ENCODE measurements at places on chromosomes 6 and 20. TPM values are rescaled to one million over a fixed set of nuclear protein-coding genes. Genes with fewer than 3 reads are reported as not detected.

Gene AKAP12
- polyA plus RNA-seq: 194 TPM

DNA sequence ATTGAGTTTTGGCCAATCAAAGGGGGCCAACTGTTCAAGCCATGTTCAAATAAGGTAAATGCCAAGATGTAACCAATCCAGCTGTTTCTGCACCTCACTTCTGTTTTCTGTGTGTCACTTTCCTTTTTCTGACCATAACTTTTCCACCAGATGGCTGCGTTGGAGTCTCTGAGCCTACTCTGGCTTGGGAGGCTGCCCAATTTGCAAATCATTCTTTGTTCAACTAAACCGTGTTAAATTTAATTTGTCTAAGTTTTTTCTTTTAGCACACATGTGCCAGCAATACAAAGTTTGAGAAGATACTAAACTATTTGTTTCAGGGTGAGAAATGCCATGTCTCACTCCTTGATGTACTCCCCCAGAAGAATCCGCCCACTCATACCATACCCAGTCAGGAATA is 52.1 kb downstream of the IYD start:
- DNase-seq: no peak

Gene IDH3B
- 127 TPM for polyA plus RNA-seq

Gene RHAG
- 2.2 TPM for polyA plus RNA-seq

GRCh38 chr6:164990901-164991300 is 318.5 kb downstream of the C6orf118 start:
- DNase-seq: no peak

DNA sequence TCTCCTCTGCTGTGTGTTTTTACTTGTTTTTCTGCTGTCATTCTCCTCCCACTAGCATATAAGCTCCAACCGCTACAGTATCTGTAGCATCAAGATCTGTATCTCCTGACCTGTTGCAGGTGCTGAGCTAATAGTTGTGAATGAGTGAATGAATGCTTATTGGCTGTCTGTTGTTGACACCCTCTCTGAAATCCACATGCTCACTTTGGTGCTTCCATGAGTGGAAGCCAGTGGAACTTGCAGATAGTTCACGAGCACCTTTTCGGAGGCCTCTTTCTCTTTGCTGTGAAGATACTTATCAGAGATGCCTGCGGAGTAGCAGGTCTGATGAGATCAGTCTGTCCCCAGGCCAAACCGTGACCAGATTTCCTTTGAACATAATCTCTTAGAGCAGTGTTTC is 117.3 kb downstream of the EYA2 start:
- DNase-seq: no peak

GRCh38 chr6:53447865-53448264 is 97.0 kb downstream of the GCLC start:
- DNase-seq: no peak

DNA sequence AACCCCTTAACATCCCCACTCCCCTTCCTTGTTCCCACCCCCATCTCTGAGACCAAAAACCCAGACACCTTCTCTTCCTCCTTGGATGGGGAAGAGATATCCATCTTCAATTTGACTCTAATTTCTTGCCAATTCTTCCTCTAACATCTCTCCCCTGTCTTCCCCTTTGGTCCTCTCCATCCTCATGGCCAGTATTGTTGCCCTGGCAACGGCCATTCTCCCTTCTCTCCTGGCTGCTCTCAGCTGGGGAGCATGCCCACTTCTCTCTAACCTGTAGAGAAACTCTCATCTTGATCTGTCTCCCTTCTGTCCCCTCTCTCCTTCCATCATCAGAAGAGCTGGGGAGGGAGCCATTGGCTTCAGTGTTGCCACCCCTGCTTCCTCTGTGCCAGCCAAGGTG is 86.7 kb downstream of the SRC start:
- no peak for DNase-seq

DNA sequence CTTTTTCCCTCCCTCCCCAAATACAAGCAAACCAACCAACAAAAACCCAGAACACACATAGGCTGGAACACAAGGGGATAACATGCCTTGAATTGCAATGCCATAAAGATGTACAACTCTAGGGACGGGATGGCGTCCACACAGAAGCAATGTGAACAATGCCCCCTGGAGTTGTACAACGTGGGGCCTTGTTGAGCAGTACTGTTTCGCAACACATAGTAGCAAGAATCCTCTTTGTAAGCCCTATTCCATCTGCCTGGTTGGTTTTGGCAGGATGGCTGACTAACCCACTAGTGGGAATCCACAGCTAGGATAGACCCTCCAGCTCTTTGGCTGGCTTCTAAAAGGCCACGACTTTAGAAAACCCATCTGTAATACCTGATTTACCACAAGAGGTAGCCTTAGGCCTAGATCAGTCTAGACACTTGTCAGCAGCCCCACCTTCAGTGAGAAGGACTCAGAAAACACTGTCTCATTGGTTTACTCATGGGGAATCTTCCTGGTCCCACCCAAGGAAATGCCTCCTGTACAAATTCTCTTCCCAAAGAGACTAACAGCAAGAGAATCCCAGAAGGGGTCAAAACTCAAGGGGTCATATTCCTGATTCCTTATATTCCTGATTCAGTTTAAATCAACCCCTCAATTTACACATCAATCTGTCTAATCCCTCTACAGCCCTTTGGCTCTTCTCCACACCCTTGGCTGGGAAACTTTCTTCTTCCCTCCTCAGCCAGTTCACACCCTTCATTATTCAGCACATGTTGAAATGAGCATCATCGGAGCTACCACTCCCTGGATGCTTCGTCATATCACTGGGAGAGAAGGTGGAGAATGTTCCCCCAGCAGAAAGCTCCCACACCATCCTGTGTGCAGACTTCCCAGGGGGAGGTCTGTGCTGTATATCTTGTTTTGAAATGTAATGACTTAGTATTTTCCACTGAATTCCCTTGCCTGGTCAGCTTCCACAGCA is 622.4 kb upstream of the FLRT3 start:
- DNase-seq: no peak

DNA sequence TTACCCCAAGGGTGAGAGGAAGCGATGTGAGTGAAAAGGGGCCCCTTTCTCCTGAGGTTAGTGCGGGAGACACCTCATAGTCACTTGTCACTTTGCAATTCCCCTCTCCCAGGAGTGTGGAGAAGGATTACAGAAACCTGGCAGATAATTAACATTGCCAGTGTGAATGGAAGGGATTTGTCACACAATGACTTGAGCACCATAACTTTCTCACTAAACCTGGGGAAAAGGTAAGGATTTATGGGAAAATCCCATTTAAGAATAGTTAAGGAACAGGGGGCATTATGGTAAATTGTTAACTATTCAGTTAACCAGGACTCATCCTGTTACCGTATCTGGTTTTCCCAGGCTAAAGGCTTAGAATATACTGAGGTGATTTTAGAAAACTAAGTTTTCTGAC is 219.5 kb upstream of the JAG1 start:
- no peak for DNase-seq

Gene DEFB124
- 0.36 TPM for polyA plus RNA-seq

Gene OR12D3
- not detected for polyA plus RNA-seq

Gene TBC1D20
- polyA plus RNA-seq: 34.5 TPM

Gene GNRH2
- polyA plus RNA-seq: 0.53 TPM

Gene LY6G6F
- polyA plus RNA-seq: 0.73 TPM

GRCh38 chr6:139732451-139732850 is 358.0 kb upstream of the CITED2 start:
- DNase-seq: no peak

Gene RAB44
- polyA plus RNA-seq: 0.08 TPM

DNA sequence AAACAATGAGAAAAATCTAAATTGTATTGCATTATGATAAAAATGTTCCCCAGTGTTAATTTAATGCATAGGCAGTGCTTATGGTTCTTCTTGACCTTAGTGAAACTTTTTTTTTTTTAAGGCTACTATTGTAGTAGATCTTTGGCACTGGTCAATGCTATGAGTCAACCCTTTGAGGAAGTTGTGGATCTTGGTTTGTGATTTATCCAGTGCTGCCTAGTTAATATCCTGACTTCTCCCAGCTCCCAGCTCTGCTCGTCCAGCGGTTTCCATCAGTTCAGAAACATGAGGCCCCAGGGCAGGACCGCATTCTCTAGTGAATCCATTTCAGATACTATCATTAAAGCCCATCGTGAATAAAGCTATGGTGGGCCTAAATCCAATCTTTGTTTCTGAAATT is 364.5 kb upstream of the JARID2 start:
- no peak for DNase-seq

GRCh38 chr6:162649271-162649670 is 78.3 kb downstream of the PRKN start:
- peak; percentile 8 for DNase-seq

Gene PRICKLE4
- polyA plus RNA-seq: 8.0 TPM

DNA sequence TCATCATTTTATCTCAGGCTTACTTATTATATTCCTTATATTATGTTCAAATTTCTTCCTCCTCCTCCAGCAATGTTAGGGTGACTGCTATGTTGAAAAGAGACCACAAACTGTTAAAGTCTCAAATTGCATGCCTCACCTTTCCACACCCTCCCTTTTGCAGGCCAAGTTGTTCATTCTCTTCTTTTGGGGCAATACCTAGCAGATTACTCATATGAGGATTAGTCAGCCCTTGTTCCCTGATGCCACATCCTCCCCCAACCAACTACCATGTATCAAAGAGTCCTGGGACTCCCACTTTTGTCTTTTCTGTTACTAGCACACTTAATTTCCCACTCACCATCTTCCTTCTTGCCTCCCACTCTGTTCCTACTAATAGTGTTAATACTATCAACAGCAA is 434.7 kb downstream of the BCKDHB start:
- DNase-seq: no peak

Gene SYCP2
- 10.5 TPM for polyA plus RNA-seq

Gene SIRPD
- not detected for polyA plus RNA-seq

Gene GABRR1
- polyA plus RNA-seq: 0.95 TPM

DNA sequence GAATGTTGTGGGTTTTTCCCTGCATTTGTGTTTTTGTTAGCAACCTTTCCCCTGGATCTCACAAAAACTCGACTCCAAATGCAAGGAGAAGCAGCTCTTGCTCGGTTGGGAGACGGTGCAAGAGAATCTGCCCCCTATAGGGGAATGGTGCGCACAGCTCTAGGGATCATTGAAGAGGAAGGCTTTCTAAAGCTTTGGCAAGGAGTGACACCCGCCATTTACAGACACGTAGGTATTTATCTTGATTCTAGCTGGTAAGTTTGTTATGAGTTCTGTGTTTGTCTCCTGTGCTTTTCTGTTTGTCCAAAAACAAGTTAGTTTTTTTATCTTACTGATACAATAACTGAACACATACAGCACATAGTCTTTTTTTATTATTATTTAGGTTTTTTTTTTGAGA is 3.0 kb downstream of the SLC25A27 start:
- DNase-seq: no peak

DNA sequence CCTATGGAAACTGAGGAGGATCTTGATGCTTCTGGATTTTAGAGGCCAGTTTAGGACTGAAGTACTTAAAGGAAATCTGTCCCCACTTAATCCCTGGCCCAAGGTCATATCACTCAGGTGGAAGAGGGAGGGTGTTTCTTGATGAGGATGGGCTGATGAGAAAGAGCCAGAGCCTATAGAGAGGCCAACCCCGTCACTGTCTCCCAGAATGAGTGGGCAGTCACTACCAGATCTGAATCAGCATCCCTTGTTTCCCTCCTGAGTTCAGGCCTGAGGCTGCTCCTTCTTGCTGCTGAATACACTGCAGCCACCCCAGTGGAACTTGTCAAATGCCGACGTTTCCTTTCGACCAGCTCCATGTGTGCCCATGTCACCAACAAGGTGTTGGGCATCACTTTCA is 14.8 kb downstream of the ARMC12 start:
- DNase-seq: no peak

GRCh38 chr6:15335916-15336315 is 90.0 kb downstream of the JARID2 start:
- no peak for DNase-seq
